ENCODE measurements at places on chromosomes 3 and 15. TPM values are rescaled to one million over a fixed set of nuclear protein-coding genes. Genes with fewer than 3 reads are reported as not detected.

DNA sequence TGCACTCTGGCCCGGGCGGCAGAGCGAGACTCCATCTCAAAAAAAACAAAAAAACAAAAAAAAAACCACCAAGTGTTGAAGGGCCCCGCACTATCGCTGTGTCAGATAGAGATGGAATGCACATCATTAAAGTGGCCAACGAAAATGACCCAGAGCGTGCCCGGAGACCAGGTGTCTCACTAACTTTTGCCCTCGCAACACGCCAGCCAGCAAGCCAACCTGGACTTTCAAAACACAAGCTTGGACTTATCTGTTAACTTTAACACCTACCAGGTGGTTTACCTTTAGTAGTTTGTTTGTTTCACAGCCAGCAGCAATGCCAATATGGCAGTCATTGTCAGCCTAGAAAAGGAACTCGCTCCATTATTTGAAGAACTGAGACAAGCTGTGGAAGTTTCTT is 28.6 kb downstream of the FAM174B start:
- H3K27me3 ChIP-seq: no peaks in the 10 kb centered on the region
- no peaks in the 10 kb centered on the region for H3K36me3 ChIP-seq
- no peak overlapping the region for H3K27ac ChIP-seq
- H3K4me1 ChIP-seq: no peaks in the 10 kb centered on the region
- H3K4me3 ChIP-seq: no peak overlapping the region

DNA sequence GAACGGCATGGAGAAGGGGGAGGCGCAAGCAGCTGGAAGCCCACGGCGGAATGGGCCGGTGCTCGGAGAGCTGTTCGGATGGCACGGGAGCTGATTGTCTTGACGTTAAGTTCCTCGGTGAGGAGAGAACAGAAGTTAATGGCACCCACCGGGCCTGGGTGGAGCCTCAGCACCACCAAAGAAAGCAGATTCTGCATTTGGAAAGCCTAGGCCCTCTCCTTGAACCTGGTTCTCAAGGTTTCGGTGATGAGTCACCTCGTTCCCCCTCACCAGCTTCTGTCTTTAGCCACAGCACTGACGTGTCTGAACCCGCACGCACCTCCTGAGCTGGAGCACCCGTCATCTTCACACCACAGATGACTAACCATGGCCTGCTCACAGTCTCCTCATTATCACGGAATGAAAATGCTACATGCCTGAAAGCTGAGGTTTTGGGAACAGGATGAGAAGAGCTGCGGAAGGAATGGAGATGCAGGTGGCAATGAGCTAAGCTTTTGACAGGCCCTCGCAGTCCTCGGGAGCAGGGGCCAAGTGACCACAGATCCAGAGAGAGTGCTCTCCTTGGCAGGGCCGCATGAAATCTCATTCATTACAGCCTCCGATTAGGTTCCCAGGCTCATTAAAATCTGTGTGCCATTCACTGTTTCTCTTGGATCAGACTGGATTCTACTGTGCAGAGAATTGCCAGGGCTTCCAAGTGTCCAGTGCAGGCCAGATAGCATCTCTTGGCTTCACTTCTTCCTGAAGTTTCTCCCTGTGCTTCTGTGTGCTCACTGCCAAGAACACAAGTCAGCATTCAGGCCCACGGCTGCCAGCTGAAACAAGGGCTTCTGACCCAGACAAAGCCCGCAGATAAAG is 96.3 kb upstream of the DLG1 start:
- no peak overlapping the region for H3K27ac ChIP-seq
- H3K36me3 ChIP-seq: no peaks in the 10 kb centered on the region
- H3K4me1 ChIP-seq: no peaks in the 10 kb centered on the region
- no peak for DNase-seq

DNA sequence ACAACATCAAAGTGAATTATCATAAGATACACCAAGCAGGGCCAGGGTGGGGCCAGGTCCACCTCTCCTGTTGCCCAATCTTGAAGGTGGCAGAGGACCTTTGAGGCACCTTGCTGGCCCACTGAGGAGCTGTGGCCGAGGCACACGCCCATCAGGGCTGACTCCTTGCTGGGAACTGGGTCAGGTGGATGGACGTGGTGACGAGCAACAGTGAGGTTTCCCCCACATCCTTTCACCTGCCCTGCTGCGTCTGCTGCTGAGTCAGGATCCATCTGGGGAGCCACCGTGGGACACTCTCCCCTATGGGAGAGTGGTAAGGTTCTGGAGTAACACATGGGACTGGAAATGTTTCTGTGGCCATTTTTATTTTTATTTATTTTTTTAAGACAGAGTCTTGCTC is 17.3 kb upstream of the FURIN start:
- no peaks in the 10 kb centered on the region for H3K36me3 ChIP-seq
- H3K4me3 ChIP-seq: no peak overlapping the region
- H3K27ac ChIP-seq: no peak overlapping the region
- DNase-seq: no peak

GRCh38 chr15:70853318-70853972 is 512 bp downstream of the LARP6 start:
- peak; percentile 6 for DNase-seq
- H3K4me3 ChIP-seq: peak overlapping the region; percentile 35
- no peak overlapping the region for H3K27ac ChIP-seq
- no peaks in the 10 kb centered on the region for H3K36me3 ChIP-seq

DNA sequence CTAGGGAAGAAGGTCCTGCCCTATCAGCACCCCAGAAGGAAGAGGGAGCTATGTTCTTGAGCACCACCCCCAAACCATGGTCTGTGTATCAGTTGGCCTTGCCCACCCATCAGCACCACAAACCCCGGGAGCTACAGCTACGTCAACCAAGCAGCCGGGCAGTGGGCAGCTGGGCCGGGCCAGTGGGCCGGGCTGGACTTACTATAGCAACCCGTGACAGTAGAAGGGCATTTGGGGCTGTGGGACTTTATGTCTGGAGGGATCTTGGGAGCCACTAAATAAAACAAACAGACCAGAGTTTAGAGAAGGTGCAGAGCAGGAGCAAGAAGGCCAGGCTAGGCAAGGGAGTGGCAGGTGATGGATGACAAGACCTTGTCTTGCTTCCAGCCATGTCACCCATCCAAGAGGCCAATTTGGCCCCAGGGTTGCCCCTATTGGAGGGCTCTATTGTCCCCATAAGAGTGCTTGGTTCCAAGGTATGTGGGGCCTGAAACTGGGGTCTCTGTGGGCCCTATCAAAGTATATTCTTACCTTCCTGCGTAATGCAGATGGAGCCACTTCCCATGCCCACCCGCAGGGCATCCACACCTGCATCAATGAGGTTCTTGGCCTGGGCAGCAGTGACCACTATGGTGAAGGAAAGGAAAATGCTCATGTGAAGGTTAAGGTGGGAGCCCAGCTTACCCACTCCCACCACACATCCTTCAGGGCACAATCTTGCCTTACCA is 3.2 kb downstream of the IMPDH2 start:
- no peak overlapping the region for H3K27ac ChIP-seq
- DNase-seq: no peak
- no peak overlapping the region for H3K4me3 ChIP-seq
- no peaks in the 10 kb centered on the region for H3K36me3 ChIP-seq

GRCh38 chr3:142633073-142633472 is 36.9 kb downstream of the PLS1 start:
- no peak for DNase-seq
- H3K4me1 ChIP-seq: no peaks in the 10 kb centered on the region
- H3K27ac ChIP-seq: no peak overlapping the region
- no peaks in the 10 kb centered on the region for H3K36me3 ChIP-seq

- DNase-seq: no peak
- no peak overlapping the region for H3K27ac ChIP-seq
- no peaks in the 10 kb centered on the region for H3K27me3 ChIP-seq
- no peak overlapping the region for H3K4me3 ChIP-seq
These were observed 70.3 kb upstream of the BBX start for GRCh38 chr3:107452436-107452835.

GRCh38 chr3:77939726-77940125 is 899.8 kb downstream of the ROBO2 start:
- no peak overlapping the region for H3K27ac ChIP-seq
- H3K36me3 ChIP-seq: no peaks in the 10 kb centered on the region
- no peaks in the 10 kb centered on the region for H3K27me3 ChIP-seq
- H3K4me1 ChIP-seq: no peaks in the 10 kb centered on the region
- DNase-seq: no peak
- H3K4me3 ChIP-seq: no peak overlapping the region

GRCh38 chr3:99909714-99910495 is 92.2 kb downstream of the CMSS1 start:
- no peaks in the 10 kb centered on the region for H3K36me3 ChIP-seq
- no peak for DNase-seq
- H3K4me1 ChIP-seq: no peaks in the 10 kb centered on the region
- no peak overlapping the region for H3K4me3 ChIP-seq
- no peaks in the 10 kb centered on the region for H3K27me3 ChIP-seq

DNA sequence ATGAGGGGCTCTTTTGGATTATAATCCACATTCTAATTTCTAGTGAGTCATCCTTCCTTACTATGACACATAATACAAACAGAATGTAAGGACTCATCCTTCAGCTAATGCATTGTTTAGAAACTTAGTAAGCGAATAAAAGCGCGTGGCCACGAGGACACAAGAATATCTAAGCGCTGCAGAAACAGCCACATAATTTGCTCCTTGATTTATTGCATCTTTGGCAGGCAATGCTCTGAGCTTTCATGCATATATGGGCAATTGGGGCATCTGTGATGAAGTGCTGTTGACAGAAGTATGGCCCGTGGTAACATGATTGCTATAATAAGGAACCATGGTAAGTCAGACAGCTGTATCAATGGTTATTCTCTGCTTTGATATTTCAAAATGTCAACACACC is 191.3 kb upstream of the ZNF385D start:
- no peaks in the 10 kb centered on the region for H3K36me3 ChIP-seq
- no peaks in the 10 kb centered on the region for H3K4me1 ChIP-seq
- no peak overlapping the region for H3K4me3 ChIP-seq
- no peak overlapping the region for H3K27ac ChIP-seq

DNA sequence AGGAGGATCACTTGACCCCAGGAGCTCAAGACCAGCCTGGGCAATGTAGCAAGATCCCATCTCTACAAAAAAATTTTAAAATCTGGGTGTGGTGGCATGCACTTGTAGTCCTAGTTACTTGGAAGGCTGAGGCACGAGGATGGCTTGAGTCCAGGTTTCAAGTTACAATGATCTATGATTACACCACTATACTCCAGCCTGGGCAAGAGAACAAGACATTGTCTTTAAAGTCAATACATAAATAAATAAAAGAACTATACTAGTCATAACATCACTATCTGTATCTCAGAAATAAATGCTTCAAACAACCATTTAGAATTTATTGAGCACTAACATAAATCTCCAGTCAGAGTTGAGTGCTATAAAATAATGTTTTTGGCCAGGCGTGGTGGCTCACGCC is 8.5 kb upstream of the PHLDB2 start:
- no peaks in the 10 kb centered on the region for H3K36me3 ChIP-seq
- H3K4me3 ChIP-seq: no peak overlapping the region
- no peak overlapping the region for H3K27ac ChIP-seq
- no peaks in the 10 kb centered on the region for H3K4me1 ChIP-seq
- no peaks in the 10 kb centered on the region for H3K27me3 ChIP-seq
- no peak for DNase-seq

DNA sequence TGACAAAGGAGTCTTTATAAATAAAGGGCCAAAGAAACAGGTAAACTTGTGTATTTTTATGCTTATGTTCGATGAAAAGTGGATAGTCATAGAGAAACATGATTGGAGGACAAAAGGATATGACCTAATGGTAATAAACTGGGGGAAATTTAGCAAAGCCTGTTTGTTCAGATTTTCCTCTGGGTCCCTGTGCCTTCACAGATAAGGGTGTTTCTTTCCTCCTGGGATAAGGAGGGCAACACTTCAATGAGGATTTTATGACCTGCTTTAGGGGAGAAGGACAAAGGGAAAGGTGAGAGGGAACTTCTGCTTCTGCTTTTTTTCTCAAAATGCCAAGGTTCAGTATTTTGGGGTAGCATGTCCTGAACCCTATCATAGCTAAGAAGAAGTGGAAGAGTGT is 531.3 kb upstream of the ALCAM start:
- H3K27me3 ChIP-seq: no peaks in the 10 kb centered on the region
- no peaks in the 10 kb centered on the region for H3K4me1 ChIP-seq
- H3K36me3 ChIP-seq: no peaks in the 10 kb centered on the region
- H3K4me3 ChIP-seq: no peak overlapping the region
- DNase-seq: no peak

DNA sequence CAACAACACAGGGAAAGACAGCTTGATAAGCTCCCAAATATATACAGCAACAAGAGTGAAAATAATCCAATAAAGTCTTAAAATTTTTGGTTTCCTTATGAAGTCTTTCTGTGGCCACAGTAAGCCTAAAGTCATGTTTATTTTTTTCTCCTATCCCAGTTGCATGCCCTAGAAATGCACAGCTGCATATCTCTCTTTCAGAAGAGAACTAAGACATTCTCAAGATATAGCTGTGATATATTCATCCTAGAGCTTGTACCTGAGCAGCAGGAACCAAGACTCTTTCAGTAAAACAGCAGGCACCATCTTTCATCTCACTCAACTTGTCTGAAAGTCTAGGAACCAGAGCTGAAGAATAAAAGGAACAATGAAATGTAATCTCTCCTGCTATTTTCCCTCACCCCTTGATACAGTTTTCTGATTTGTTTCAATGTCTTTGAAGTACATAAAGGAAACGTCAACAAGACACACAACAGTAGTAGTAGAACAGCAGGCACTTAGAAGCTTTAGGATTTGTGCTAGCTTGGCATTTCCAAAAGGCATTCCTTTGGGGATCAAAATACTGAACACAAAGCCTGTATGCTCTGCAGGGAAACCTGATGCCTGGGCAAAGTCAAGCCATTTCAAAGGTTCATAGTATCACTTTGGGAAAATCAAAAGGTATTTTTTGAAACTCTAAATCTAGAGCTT is 536.8 kb downstream of the PYDC2 start:
- no peaks in the 10 kb centered on the region for H3K27me3 ChIP-seq
- DNase-seq: no peak
- no peaks in the 10 kb centered on the region for H3K4me1 ChIP-seq
- H3K36me3 ChIP-seq: no peaks in the 10 kb centered on the region
- no peak overlapping the region for H3K4me3 ChIP-seq
- H3K27ac ChIP-seq: no peak overlapping the region

DNA sequence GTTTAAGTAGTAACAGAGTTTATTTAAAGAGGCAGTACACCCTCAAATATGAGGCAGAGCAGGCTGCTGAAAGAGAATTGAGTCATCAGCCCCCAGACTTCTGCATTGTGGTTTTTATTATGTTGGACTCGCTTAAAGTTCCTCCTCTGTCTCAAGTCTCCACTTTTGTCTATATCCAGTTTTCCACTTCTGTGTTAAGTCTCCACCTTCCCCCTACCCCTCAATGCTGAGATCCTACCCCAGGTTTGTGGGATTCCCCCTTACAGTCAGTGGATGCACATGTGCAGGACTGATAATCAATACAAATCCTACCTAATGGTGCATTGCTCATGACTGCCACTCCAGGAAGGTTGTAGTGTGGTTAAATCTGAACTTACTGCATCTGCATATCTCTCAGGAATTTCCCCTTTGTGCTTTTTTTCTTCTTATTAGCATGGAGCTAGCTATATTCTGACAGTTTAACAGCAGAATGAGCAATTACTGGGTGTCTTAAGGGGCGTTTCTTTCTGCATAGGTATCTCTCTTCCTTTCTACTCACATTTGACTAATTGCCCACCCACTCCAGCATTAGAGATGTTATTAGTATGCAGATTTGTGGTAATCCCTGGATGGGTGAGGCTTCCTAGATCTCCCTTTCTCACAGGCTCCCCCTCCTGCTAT is 11.9 kb upstream of the CD200R1L start:
- H3K27ac ChIP-seq: no peak overlapping the region
- no peaks in the 10 kb centered on the region for H3K27me3 ChIP-seq
- DNase-seq: peak; percentile 50
- H3K4me3 ChIP-seq: no peak overlapping the region
- H3K36me3 ChIP-seq: no peaks in the 10 kb centered on the region

The TNK2 gene
- total RNA-seq: 198 TPM

The DAPK2 gene
- 31.0 TPM for total RNA-seq

The CPLX3 gene
- total RNA-seq: not detected

The OR4F6 gene
- not detected for total RNA-seq

The ADGRG7 gene
- not detected for total RNA-seq

The GABRR3 gene
- total RNA-seq: not detected

The ZNF80 gene
- 0.42 TPM for total RNA-seq

Measured in B cell (primary cell).